ENCODE measurements at places on chromosomes 5 and 9.

DNA sequence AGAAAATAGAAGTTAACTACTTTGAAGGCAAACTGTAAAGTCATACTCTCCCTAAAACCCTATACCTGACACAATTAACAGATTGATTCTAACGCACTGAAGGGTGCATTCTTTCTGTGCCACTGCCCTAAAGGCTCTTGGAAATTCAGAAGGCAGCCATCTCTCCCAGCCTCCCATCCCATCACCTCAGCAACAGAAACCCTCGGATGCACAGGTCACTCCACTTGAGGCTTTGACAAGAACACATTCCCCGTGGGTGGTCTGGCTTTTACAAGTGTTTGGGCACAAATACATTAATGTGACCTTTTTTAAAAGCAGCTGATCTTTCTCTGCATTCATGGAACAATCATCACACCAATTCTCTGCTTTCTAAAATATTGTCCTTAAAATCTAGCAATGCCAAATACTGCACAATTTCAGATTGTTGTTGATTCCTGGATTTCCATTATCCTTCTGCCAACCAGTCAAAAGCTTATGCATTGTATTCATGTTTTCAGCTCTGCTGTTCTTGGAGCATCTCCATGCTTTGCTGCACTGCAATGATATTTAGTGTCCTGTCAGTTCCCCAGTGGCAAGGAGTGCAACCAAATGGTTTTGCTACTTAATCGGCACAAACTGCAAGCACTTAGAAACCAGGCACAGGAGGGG is 175.6 kb downstream of the TMEM161B start:
- DNase-seq, result no peak

GRCh38 chr9:133334161-133334560 is 1.8 kb downstream of the SURF6 start:
- no peak for DNase-seq

- DNase-seq, result no peak
These were observed 448.0 kb downstream of the CDH10 start for GRCh38 chr5:24196789-24197188.

DNA sequence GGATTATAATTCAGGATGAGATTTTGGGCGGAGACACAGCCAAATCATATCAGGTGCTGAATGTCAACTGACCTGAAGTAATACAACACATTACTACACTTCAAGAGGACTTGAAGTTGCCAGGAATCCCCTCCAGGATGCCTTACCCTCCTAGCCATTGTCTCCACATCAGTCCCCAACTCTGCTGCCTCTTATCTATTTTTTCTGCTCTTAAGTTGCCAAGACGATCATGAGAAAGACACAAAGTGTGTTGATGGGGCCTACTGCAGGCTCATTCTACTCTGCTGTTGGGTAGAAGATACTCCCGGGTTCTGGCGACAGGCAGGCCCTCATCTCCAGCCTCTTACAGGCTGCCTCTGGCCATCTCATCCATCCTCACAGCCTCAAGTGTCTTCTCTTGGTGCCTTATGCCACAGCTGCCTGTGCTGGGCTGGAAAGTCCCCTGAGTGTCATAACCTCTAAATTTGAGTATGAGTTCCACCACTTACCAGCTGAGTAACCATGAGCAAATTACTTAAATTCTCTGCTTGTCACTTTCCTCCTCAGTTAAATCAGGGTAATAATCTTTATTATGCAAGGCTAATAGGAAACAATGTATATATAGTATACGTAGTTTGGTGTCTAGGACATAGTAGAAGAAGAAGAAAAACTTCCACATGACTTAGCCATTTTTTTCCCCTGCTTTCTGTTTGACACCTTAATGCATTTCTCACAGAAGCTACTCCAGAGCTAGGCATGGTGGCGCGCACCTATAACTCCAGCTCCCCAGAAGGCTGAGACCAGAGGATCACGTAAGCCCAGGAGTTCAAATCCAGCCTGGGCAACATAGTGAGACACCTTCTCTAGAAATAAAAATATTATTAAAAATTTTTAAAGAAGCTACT is 73.0 kb upstream of the SNX2 start:
- no peak for DNase-seq

- DNase-seq, result peak; percentile 57
These were observed 597 bp upstream of the TMEM250 start for GRCh38 chr9:136119061-136119882.

DNA sequence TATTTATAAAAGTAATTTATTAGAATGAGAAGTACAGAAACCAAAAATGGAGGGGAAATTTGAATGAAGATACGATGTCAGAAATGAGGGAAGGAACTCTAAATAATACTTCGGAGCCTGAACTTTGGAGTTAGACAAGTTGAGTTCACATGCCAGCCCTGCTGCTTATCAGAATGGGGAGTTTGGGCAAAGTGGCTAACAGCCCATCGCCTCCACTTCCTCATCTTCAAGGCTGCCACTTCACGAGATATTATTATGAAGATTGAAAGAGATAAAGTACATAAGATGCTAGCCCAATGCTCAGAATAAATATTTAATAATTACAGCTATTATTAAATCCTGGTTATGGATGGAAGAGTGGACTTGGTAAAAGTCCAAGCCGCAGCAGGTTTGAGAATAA is 56.2 kb upstream of the ABCA1 start:
- DNase-seq, result no peak

DNA sequence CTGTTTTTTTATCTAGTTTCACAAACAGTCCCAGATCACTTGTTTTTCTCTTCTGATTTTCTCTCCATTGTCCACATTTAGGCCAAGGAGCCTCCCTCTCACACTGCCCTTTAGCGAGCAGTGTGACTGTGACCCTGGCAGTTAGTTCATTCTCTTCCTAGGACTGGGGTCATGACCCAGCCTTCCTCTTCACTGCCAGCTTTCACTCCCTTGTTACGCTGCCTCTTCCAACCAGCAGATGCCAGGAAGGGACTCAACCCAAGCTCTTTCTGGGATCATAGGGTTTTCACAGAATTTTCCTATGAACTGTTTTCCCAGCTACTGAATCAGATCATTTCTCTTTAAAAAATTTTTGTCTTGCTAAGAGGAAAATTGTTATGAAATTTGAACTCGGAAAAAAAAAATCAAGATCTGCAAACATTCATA is 70.9 kb downstream of the LMNB1 start:
- DNase-seq, result no peak

DNA sequence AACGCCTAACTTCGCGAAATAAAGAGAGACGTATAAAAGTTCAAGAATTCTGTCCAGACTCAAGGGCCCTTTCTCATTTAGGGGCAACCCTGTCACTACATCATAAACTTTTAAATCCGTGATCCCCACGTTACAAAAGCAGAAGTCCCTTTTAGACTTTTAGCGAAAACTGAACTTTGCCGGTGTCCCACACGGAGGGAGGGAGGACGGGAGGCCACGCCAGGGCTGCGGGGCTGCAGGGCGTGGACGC is 515 bp upstream of the F2R start:
- DNase-seq, result peak; percentile 61

DNA sequence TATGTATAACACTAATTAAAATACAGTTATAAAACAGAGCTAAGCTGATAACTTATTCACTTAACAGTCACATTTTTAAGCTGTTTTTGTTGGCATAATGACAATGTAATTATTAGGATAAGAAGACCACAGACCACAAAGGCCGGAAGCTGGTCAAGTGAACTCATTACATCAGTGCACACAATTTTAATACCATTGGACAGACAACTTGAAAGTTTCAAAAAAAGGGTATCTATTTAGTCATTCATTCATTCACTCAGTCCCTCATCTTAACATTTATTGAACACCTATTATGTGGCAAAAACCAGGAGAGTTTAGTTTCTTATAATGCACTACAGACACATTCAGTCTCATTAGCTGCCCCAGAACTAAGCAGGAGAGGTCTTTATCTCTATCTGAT is 11.6 kb downstream of the ERP44 start:
- no peak for DNase-seq

- DNase-seq, result peak; percentile 82
These were observed 16.1 kb upstream of the CRB2 start for GRCh38 chr9:123339666-123340510.

GRCh38 chr5:108238936-108239887 is 142.7 kb downstream of the FBXL17 start:
- peak; percentile 8 for DNase-seq
